ENCODE measurements at places on chromosomes 3 and 15.

- DNase-seq, result no peak
Measured at GRCh38 chr15:46681901-46682300, 1035.4 kb upstream of the SEMA6D start.

- DNase-seq, result no peak
Measured at GRCh38 chr15:42576776-42577175, 1.4 kb downstream of the STARD9 start.

DNA sequence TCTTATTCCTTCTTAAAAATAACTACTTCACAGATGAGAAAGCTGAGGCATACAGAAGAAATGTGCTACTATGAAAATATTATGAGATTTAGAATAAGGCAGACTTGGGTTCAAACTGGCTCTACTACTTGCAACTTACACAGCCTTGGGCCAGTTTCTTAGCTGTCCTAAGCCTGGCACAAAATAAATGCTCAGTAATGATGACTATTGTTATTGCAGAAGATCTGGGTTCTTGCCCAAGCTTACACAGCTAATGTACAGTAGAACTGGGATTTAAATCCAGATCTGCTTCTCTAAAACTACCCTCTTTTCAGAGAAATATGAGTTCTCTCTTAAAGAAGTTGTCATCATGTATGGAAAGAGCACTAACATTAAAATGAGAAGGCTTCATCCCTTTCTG, 228.2 kb upstream of the TPRG1 start:
- DNase-seq, result no peak

GRCh38 chr15:74403991-74404563, 29.7 kb downstream of the SEMA7A start:
- DNase-seq, result no peak

DNA sequence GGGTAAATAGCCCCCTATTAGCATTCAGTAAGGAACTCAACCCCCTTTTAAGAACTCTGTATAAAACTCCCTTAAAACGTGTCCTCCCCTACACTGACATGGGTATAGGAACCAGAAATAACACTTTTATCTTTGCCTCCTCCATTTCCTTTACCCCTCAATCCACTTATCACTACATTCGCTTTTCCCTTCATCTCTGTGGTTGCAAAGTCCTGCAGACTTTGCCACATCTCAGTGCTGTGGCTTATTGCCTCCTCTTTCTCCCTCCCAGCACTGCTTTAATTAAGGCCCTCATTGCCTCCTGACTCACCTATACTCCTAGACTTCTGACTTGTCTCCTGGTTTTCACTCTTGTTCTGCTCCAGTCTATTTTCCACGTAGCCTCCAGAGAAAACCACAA, 94.3 kb upstream of the GADL1 start:
- DNase-seq, result no peak

DNA sequence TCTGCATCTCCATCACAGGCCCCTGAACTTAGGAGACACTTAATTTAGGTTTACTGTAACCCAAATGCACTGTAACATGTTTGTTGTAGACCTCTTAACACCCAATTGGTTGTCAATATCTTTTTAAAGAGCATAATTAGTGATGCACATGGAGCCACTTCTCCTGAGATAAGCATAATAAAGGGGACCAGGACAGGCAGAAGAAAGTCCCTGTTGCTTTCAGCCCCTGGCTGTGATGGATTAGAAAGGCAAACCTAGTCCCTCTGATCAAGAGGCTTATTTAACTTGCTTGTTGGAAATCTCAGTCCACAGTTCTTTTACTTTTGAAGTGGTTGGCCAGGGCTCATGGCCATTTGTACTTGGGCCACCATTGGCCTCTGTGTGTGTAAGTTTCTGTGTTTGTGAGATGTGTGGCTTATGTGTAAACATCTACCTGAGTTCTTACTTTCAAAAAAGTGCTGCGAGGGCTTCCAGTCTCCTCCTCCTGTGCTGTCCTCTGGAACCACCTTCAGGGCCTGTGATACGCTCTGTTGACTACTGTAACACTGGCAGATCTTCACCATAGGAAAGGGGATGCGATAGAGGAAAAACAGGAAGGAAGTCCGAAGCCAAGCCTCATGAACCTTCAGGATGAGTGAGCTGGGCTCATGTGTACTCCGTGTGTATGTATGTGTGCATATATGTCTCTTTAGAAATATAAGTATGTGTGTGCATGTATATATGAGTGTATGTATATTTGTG, 136.2 kb downstream of the EPHB1 start:
- no peak for DNase-seq

GRCh38 chr3:39343760-39344159, 14.3 kb downstream of the CCR8 start:
- DNase-seq, result no peak

GRCh38 chr3:154122912-154123559, 1.8 kb downstream of the ARHGEF26 start:
- no peak for DNase-seq

GRCh38 chr3:58434168-58434504, 504 bp upstream of the PDHB start:
- DNase-seq, result no peak

GRCh38 chr3:85360742-85361387, 402.1 kb downstream of the CADM2 start:
- DNase-seq, result no peak

GRCh38 chr3:58023531-58023930, 15.3 kb downstream of the FLNB start:
- DNase-seq, result no peak

GRCh38 chr3:112376241-112376911, 43.4 kb downstream of the CD200 start:
- DNase-seq, result no peak

DNA sequence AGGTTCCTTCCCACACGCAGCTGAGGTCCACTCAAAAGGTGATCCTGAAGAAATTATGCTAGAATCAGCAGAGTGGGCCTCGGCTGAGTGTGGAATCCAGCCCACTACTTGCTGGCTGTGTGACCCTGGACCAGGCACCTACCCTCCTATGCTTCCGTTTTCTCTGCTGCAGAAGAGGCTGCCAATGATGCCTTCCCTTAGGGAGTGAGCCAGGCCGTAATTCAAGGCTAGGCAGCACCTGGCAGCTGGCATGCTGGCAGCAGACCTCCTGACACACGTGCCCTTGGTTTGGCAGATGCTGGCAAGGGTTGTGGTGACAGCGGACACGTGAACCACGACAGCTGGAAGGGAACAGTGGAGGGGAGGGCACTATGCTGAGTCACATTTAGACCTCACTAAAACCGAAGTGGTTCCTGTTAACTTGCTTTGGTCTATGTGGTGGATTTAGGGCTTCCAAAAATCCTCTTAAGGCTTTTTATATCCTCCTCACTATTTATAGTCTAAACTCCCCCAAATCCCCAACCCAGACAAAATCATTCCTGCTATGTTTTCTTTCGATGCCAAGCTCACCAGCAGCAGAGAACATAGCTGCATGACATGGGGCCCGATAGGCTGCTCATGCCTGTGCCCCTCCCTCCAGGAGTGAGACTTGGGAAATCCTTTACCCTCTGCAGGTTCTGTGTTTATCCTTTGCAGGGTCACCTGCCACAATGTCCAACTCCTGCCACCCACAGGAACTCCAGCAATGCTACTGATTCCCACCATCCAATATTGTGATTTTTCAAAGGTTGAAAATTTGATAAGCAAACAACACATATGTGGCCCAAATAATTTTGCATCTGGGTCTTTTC, 10.6 kb upstream of the PCSK6 start:
- DNase-seq, result no peak

DNA sequence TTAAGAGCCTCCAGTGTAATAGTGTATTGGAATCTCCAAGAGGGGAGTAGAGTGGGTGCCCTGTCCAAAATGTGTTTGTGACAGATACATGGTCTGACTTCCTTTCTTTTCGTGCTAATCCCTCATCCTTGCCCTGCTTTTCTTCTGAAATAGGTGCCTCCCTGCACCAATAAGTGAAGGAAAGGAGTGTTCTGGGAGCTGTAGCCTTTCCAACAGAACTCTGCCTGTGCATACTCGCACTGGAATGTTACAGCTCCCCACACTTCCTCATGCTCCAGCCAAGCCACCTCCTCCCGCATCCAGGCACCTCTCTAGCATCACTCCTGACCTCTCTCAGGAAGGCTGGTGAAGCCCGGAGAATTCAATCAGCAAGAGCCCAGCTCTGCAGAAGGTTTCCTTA, 478.0 kb downstream of the GABRG3 start:
- DNase-seq, result no peak

- DNase-seq, result no peak
Measured at GRCh38 chr15:46441294-46442062, 806.6 kb downstream of the SQOR start.

- no peak for DNase-seq
Measured at GRCh38 chr3:27577504-27577903, 93.3 kb upstream of the SLC4A7 start.

GRCh38 chr3:73490453-73491286, 134.1 kb downstream of the PDZRN3 start:
- DNase-seq, result no peak

- no peak for DNase-seq
Measured at GRCh38 chr15:96123028-96123400, 207.5 kb upstream of the NR2F2 start.

DNA sequence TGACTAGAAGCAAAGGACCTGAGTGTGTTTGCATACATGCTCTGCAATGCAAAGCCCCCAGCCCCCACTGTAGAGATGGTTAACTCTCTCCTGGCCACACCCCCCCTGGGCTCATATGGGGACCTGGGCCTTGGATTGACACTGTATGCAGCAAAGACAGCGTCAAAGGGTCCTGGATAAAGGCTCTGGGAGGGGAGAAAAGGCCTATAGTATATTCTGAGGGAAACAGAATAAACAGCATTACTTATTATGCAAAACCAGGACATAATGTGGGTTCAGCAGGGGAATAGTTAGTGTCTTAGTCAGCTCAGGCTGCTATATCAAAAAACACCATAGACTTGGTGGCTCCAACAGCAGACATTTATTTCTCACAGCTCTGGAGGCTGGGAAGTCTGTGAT, 158.7 kb downstream of the APBA2 start:
- no peak for DNase-seq

GRCh38 chr3:159832024-159832423, 156.6 kb upstream of the IL12A start:
- peak; percentile 19 for DNase-seq

DNA sequence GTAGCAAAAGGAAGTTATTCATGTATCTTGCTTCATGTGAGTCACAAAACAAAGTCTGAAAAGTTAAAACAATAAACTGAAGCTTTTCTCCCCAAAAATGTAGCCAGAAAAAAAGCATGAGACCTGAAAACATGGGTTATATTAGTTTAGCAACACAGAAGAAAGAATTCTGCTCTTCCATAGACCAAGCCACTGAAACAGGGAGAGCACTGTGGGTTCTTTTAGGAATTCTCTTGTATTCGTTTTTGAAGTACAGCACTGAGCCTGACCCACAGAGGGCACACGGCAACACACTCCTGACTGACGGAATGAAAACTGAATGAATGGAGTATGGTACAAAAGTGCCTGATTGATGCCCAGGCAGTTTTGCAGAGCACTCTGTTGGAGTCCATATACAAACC, 66.6 kb downstream of the TM4SF4 start:
- DNase-seq, result no peak

DNA sequence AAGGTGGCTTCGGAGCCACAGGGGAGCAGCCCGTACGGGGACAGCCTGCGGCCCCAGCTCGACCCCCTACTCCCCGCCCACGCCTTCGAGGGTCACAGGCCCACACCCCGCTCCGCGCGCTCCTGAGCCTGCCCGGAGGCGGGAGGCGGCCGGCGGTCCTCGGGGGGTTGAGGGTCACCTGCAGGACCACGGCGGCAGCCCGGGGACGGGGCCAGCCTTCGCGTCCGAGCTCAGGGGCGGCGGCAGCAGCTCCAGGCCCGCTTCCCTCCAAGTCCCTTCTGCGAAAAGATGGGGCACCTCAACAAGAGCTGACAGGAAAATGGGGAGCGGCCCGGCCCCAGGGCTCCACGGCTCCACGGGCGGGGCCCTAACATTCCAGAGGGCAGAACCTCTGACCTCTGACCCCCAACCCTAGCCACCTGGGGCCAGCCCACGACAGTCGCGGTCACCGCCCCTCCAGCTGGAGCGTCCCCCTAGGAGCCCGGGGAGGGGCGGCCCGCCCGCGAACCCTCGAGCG, 428 bp downstream of the LYSMD4 start:
- DNase-seq, result peak; percentile 25

DNA sequence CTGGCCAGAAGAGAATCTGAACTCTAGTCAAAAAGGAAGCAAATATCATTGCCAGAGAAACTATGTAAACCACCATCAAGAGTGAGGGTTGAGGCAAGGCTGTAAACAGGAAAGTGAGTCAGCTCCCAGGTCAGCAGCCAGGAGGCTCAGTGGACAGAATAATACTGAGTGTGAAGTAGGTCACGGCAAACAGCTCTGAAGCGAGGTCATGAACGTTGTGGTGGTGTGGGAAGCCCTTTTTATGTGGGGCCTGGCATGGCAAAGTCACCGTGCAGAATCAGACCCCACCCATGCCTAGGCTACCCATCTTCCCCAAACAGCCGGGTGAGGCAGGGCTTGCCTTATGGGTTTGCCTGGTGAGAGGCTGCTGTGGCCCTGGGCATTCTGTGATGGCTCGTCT, 43.9 kb downstream of the THBS1 start:
- DNase-seq, result no peak

- DNase-seq, result no peak
Measured at GRCh38 chr3:195072916-195073564, 197.9 kb downstream of the XXYLT1 start.

GRCh38 chr3:168475704-168476103, 380.0 kb upstream of the GOLIM4 start:
- DNase-seq, result no peak

- DNase-seq, result no peak
Measured at GRCh38 chr15:77107068-77107467, 36.2 kb upstream of the TSPAN3 start.

DNA sequence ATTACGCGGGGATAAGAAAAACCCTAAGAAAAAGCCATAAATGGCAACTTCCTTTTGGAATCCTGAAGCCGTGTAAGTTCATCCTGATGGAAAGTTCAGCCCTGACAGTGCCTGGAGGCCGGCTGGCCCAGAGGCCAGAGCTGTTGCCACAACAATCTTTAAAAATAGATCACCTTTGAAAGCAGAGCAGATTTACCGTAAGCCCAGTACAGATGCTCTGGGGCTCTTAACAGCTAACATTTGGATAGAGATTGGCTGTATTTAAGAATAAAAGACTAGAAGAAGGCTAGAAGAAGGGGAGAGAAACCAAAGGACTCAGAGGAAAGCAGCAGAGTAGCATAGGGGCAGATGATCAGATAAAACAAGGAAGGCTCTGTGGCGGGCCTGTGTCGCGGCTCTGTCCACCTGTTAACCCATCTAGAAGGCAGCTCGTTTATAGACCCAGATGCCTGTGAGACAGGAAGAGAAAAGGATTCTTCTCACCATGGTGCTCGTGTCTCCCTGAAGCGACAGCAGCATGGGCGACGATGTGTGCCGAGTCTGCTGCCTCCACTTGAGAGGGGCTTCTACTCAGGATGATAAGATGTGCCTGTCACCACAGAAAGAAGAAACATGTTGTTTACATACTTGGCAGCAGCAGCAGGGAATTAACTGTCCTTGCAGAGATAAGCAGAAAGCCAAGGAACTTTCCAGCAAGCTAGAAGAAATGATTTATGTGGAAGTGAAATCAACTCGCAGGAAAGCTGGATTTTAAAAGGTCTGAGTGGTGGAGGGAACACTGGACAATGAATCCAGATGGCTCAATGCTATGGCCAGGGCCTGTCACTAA, 69.9 kb downstream of the SYNM start:
- no peak for DNase-seq

Measured in GM12891 (cell line).